ENCODE measurements at places on chromosomes 4 and X. TPM values are rescaled to one million over a fixed set of nuclear protein-coding genes. Genes with fewer than 3 reads are reported as not detected.

GRCh38 chr4:32128549-32128948, 1408.4 kb downstream of the PCDH7 start:
- DNase-seq = no peak
- H3K36me3 ChIP-seq = no peaks in the 10 kb centered on the region
- H3K27ac ChIP-seq = no peak overlapping the region
- no peaks in the 10 kb centered on the region for H3K4me1 ChIP-seq
- H3K4me3 ChIP-seq = no peak overlapping the region
- no peaks in the 10 kb centered on the region for H3K27me3 ChIP-seq

GRCh38 chr4:142282870-142283431, 563.1 kb downstream of the INPP4B start:
- no peak overlapping the region for H3K27ac ChIP-seq
- no peaks in the 10 kb centered on the region for H3K36me3 ChIP-seq
- no peak overlapping the region for H3K4me3 ChIP-seq
- DNase-seq = no peak

GRCh38 chr4:48998440-48998839, 12.4 kb downstream of the CWH43 start:
- no peak overlapping the region for H3K4me3 ChIP-seq
- H3K36me3 ChIP-seq = no peaks in the 10 kb centered on the region
- DNase-seq = no peak
- H3K4me1 ChIP-seq = no peaks in the 10 kb centered on the region

DNA sequence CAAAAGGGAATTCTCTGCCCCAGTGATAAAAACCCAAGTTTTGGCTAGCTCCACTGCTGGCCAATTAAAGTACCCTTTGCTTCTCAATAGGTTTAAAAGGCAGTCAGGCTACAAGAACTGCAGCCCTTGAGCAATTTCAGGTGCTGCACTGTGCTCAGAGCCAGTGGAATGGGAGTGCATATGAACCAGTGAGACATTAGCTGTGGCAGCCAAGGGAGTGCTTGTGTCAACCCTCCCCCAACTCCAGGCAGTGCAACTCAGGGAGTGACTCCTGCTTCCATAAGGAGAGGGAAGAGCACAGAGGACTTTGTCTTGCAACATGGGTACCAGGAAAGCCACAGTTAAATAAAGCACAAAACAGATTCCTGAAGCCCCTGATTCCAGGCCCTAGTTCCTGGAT, 61.6 kb upstream of the VAMP7 start:
- no peak overlapping the region for H3K27ac ChIP-seq
- no peaks in the 10 kb centered on the region for H3K27me3 ChIP-seq
- no peaks in the 10 kb centered on the region for H3K36me3 ChIP-seq
- no peak overlapping the region for H3K4me3 ChIP-seq
- no peaks in the 10 kb centered on the region for H3K4me1 ChIP-seq

DNA sequence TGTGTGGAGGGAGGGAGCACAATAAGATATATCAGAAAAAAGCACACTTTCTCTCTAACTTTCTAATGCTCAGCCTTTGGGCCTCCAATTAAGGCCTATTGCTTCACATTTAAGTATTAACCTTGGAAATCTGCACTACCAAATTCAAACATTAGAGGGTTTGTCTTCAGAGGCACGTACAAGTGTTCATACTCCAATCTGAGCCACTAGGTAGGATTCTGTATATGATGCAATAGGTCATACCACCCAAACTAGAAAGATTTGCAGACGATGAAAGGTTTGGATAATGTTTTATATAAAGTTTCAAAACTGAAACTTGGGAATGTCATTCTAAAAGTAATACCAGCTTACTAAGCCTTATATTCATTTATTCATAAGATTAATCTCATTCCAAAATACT, 106.4 kb downstream of the MID1 start:
- no peaks in the 10 kb centered on the region for H3K36me3 ChIP-seq
- H3K4me3 ChIP-seq = no peak overlapping the region
- no peak overlapping the region for H3K27ac ChIP-seq
- H3K4me1 ChIP-seq = no peaks in the 10 kb centered on the region
- H3K27me3 ChIP-seq = no peaks in the 10 kb centered on the region

DNA sequence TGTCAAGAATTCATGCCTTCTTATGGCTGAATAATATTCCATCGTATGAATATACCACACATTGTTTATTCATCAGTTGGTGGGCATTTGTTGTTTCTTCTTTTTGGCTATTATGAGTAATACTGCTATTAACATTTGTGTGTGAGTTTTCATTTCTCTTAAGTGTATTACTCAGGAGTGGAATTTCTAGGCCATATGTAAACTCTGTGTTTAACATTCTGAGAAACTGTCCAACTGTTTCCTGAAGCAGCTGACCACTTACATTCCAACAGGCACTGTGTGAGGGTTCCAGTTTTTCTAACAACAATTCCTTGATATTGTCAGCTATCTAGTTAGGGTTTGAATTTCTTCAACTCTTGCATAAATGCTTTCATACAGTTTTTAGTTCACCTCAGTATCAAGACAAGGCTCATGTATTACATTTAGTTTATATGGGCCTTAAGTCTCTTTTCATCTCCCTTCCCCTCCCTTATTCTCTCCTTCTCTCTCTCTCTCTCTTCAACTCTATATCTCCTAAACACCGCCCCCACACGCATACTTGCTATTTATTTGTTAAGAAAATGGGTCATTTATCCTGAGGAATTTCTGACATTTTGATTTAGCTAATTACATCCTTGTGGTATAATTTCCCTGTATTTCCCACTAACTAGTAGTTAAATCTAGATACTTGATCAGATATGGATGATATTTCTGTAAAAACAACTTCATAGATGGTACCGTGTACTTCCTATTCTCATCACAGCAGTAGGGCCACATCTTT, 77.4 kb downstream of the WDR19 start:
- no peak for DNase-seq
- H3K27me3 ChIP-seq = no peaks in the 10 kb centered on the region
- no peak overlapping the region for H3K4me3 ChIP-seq
- H3K27ac ChIP-seq = no peak overlapping the region

DNA sequence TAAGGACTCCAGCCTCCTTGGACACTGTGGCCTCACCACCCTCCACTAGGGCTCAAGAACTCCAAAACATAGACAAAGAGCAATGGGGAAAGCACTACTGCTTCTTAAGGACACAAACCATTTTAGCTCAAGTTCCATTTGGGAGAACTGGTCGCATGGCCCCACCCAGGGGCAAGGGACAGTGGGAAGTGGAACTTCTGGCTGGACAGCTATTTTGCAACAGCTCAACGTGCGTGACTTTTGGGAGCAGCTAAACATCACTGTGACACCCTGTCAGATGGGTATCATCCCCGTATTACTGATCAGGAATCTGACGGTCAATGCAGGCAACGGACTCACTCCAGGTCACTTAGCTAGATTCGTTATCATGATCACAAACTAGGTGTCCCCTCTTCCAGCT, 9.0 kb upstream of the GLOD5 start:
- H3K27ac ChIP-seq = no peak overlapping the region
- H3K4me1 ChIP-seq = no peaks in the 10 kb centered on the region
- H3K27me3 ChIP-seq = peaks cover 9% of the 10 kb centered on the region
- no peak overlapping the region for H3K4me3 ChIP-seq

GRCh38 chr4:56469489-56470210, 2.2 kb downstream of the SRP72 start:
- DNase-seq = no peak
- peaks cover 40% of the 10 kb centered on the region for H3K36me3 ChIP-seq
- peaks cover 29% of the 10 kb centered on the region for H3K4me1 ChIP-seq
- H3K27me3 ChIP-seq = no peaks in the 10 kb centered on the region
- no peak overlapping the region for H3K27ac ChIP-seq

Gene PPBP
- total RNA-seq = 2.4 TPM

GRCh38 chrX:147378767-147379166, 533.0 kb upstream of the FMR1 start:
- H3K36me3 ChIP-seq = no peaks in the 10 kb centered on the region
- peaks cover 11% of the 10 kb centered on the region for H3K4me1 ChIP-seq
- DNase-seq = no peak
- H3K27ac ChIP-seq = no peak overlapping the region

DNA sequence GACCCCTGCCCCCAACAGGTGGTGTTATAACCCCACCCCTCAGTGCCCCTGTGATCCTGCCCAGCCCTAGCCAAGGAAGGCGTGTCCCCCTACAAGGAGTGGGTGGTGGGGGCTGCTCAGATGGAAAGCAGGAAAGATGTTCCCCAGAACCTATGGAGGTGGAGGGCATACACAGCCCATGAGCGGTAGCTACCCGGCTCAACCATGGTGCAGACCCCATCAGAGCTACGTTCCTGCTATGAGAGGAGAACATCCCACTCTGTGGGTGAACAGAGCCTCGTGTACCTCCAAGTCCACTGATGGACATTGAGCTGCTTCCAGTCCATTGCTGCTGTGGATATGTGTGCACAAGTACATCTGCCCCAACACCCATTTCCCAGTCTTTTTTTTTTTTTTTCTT, 71.1 kb downstream of the SHOX start:
- H3K4me3 ChIP-seq = no peak overlapping the region
- no peaks in the 10 kb centered on the region for H3K27me3 ChIP-seq
- no peak for DNase-seq
- H3K27ac ChIP-seq = no peak overlapping the region
- no peaks in the 10 kb centered on the region for H3K4me1 ChIP-seq

Gene CC2D2A
- 21.5 TPM for total RNA-seq

Gene C4orf54
- not detected for total RNA-seq

DNA sequence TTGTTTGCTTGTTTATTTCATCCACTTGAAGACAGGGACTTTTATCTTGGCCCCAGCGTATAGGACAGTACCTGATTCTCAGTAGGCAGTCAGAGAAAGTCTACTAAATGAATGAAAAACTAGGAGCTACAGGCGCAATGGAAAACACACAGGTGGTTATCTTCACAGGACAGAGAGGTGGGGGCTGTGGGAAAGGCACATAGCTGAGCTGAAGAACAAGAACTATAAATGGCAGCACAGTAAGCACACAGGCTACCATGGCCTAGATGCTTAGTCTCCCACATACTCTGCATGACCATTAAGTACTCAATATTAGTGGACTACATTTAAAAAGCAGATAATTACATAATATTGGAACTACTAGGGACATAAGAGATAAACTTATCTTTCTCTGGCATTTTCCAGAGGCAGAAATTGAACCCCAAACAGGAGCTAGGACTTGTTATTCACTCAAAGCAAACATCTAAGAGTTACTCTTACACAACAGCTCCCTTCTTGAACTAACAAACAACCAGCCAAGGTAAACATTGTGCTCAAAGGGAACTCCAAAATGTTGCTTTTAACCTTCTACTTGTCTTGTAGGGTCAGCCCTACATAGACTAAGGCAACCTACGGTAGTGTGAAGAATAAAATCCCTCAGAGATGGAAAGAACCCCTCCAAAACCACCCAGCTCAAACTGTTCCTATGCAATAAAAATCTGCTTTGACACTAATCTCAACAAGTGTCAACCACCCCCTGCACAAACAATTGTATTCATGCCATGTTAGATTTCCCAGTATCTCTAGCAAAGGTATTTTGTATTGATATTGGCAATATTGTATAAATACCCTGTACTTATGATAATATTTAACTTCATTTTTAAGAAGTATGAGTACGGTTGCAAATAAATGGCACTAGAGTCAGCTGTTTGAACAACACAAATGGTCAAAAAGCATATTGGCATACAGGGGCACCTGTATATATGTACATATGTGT, 593.6 kb downstream of the KLHL13 start:
- no peak for DNase-seq
- no peak overlapping the region for H3K4me3 ChIP-seq
- no peak overlapping the region for H3K27ac ChIP-seq
- no peaks in the 10 kb centered on the region for H3K4me1 ChIP-seq

DNA sequence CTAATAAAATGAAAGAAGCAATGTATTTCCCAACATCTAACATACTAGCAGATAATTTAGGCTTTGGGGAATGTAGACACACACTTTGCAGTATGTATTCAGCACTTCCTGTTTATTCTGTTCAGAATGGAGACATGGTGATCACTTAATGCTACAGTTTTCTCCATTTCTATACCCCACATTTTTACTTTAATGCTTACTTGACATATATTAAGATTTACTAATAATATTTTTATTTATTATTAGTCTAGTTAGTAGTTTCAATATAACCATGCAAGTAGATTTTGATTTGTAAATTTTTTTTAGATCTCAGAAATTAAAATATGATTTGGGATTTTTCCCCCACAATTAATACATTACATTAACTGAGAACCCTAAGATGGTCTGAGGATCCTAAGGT, 98.4 kb downstream of the PRSS12 start:
- H3K27ac ChIP-seq = no peak overlapping the region
- H3K27me3 ChIP-seq = no peaks in the 10 kb centered on the region
- H3K36me3 ChIP-seq = no peaks in the 10 kb centered on the region
- DNase-seq = no peak
- no peaks in the 10 kb centered on the region for H3K4me1 ChIP-seq
- H3K4me3 ChIP-seq = no peak overlapping the region

Gene FAM47E
- 4.9 TPM for total RNA-seq

DNA sequence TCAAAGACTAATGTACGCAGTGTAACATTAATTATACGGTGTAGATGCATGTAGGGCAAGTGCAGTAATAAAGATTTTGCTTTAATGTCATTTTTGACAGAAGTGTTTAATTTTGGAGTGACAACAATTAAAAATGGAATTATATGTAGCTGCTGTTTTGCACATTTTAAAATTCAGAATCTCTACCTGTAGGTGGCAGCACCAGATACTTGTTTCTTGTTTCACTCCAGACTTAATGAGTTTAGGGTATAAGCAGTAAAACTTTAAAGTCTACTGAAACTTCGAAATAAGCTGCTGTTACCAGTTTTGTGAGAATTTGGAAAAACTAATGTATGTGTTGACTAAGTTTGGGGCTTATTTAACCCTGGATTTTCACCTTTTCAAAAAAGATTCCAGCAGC, 144.9 kb downstream of the POLA1 start:
- peak; percentile 9 for DNase-seq
- H3K36me3 ChIP-seq = no peaks in the 10 kb centered on the region
- no peaks in the 10 kb centered on the region for H3K27me3 ChIP-seq

- no peaks in the 10 kb centered on the region for H3K36me3 ChIP-seq
- no peak overlapping the region for H3K4me3 ChIP-seq
- peaks cover 7% of the 10 kb centered on the region for H3K4me1 ChIP-seq
- no peak overlapping the region for H3K27ac ChIP-seq
- H3K27me3 ChIP-seq = no peaks in the 10 kb centered on the region
- no peak for DNase-seq
These were observed 4.7 kb upstream of the TBC1D19 start for GRCh38 chr4:26579169-26579568.

Gene CDK16
- 50.5 TPM for total RNA-seq

Gene TEX13D
- not detected for total RNA-seq

GRCh38 chr4:75672461-75673026, 667 bp downstream of the G3BP2 start:
- DNase-seq = peak; percentile 78
- no peaks in the 10 kb centered on the region for H3K27me3 ChIP-seq
- peak overlapping the region; percentile 78 for H3K4me3 ChIP-seq
- H3K27ac ChIP-seq = peak overlapping the region; percentile 97

Gene STK32B
- 0.71 TPM for total RNA-seq
